ENCODE measurements at places on chromosomes 4 and X. TPM values are rescaled to one million over a fixed set of nuclear protein-coding genes. Genes with fewer than 3 reads are reported as not detected.

The STARD8 gene
- polyA plus RNA-seq: 12.7 TPM

DNA sequence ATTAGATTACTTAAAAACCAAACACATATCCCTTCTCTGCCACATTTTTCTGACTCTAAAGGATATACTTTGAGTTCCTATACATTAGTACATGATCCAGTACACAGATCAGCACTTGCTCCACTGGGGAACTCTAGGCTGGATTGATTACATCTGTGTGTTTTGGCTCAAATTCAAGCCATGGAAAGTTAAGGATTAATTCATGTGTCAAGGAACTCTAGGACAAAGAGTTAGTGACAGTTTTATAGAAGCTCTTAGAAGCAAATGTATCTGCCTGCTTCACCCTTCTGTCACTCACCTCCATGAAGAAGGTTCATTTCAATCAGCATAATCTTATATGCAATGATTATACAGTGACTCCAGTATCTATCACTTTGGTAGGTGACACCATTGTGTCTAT lies 43.2 kb downstream of the SCFD2 start:
- no peak for DNase-seq

The GUCY1B1 gene
- polyA plus RNA-seq: 13.2 TPM

- no peak for DNase-seq
Observed at GRCh38 chr4:171714791-171715454, 98.3 kb upstream of the GALNTL6 start.

DNA sequence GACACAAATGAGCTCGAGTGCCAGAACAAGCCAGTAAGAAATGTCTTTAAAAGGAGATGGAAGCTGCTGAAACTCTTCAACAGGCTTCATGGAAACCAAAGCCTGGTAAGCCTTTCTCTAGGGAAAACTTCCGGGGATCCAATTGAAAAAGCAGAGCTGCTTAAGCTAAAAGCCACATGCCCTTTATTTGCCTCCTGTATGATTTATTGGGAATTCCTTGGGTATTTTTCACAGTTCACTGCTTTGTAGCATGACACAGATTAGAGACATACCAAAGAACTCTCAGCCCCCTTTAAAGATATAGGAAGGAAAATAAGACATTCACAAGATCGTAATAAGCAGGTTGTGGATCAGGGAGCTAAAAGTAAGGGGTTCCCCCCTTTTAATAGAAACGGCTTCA lies 6.5 kb upstream of the ARHGAP6 start:
- DNase-seq: peak; percentile 29

The GPR34 gene
- 2.2 TPM for polyA plus RNA-seq

GRCh38 chrX:155148724-155149537 lies 67.3 kb upstream of the VBP1 start:
- no peak for DNase-seq

DNA sequence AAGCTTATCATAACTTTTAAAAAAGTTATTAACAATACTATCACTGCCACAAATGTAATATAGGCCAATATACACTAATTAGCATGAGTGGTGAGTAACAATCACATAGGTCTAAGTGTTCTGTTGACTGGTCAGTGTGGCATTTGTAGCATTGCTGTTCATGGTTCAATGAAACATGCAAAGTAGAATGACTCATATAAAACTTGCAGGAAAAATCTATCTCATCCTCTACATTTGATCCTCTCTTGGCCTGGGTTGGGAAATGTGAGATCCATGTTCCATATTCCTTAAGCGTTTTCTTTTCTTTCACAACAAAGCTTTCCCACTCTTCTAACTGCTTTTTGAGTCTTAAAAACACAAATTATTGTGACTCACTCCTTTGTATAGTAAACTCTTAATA lies 1418.7 kb downstream of the FSTL5 start:
- DNase-seq: no peak

DNA sequence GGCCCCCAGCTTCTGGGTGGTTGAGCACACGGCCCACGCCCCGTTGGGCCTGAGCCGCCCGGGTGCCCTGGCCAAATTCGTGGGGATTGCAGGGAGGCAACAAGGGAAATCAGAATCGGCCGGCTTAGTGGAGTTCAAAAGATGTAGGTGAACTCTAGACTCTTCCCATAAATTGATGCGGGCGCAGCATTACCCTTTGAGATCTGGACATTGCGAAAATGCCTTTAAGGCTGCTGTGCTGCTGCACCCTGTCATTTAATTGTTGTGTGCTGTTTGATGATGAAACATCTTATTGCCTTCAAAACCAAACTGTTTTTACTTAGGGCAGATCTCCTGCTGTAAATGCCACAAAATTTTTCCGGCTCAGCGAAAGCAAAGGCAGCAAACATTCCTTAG lies 409 bp upstream of the MPP1 start:
- no peak for DNase-seq

DNA sequence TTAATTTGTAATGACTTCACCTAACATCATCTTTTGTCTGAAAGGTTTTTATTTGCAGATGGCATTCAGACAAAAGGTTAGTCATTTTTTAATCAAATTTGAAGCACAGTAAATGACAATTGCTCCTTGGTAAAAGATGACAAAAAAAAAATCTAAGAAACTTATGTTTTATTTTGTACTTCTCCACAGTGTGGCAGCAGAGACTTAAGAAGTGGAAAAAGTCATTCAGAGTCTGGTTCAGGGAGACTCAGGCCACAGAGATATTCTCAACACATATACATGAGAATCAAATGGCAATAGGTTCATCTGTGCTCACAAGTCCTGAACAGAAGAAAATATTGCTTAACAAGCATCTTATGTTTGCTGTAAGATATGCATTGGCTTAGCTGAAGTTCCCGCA lies 436.2 kb downstream of the KCNIP4 start:
- DNase-seq: no peak

GRCh38 chr4:121308328-121308663 lies 72.5 kb downstream of the QRFPR start:
- no peak for DNase-seq

The IL13RA2 gene
- 17.4 TPM for polyA plus RNA-seq

DNA sequence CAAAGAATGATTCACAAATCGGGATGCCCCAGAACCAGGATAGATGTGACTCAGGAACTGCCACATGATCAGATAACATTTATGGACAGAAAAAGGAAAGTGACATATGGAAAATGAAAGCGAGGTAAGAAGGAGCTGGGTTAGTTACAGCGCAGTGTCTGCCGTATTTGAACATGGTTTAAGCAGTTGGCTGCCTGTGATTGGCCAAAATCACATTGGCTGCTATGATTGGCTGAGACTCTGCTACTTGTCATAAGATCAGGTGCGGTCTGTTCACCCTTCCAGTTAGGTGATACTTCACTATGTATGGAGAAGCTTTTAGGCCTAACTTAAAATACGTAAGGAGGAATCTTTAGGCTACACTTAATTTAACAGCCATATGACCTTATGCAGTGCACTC lies 322.7 kb upstream of the HAND2 start:
- no peak for DNase-seq

The MAGEA2B gene
- polyA plus RNA-seq: not detected

- DNase-seq: no peak
Observed at GRCh38 chr4:35710343-35710742, 534.0 kb downstream of the ARAP2 start.

- peak; percentile 92 for DNase-seq
Observed at GRCh38 chr4:54228056-54228527, 1.0 kb upstream of the PDGFRA start.

DNA sequence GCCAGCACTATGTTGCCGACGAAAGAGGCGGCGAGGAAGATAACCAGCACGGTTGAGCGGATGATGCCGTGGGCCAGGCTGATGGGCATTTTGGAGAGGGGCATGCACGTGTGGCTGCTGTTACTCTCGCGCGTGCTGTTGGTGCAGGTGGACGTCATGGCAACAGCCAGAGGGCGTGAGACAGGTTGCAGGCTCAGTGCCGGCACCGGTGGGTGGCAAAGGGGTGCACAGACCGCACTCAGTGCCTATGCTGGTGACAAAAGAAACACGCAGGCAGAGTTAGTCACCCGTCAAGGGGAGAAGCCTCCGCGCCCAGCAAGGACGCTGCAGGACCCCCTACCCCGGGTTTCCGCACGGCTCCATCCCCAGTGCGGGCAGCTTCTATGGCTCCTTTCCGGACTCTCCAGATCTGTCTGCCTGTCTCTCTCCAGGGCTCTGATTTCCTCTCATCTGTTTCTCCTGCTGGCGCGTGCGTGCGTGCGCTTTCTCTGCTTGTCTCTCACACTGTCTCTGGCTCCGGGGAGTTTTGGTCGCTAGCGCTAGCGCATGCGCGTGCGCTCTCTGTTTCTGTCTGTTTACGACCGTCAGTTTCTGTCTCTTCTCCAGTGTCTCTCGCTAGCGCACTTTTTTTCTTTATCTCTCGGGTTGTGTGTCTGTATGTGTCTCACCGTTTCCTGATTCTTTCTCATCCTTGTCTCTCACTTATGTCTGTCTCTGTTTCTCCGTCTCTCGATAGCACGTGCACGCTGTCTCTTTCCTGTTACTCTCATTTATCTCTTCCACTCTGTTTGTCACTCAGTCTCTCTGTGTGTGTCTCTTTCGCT lies 2.1 kb downstream of the GPR101 start:
- no peak for DNase-seq

DNA sequence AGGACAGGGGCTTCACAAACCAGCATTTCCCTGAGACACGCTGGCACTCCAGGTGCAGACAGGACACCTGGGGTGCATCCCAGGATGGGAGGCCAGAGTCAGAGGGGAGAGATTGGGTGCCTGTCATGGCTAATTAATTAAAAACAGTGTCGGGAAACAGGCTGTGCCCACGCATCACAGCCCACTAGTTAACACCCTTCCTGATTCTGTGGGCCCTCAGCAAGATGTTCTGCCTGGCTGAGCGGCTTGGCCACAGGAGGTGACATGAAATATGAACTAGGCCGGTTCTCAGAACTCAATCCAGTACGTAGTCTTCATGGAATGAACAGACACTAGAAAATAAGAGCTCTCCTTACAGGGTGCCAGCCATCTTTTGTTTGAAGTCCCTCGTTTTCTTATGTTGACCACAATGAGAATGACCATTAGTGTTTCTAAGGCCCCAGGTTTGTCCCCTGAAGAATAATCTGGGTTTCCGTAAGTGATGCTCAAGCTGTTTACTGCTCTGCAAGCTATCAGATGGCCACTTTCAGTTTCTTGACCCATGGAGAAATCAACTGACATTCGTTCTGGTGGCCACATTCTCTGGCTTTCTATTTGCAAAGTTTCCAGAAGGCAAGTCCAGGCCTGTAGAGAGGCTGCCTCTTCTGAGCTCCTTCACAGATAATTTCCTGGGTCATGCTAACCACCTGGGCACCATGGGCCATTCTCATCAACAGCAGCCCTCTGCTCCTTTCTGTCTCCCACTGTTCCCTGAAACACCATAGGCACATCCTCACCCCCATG lies 72.3 kb downstream of the SLC34A2 start:
- DNase-seq: peak; percentile 60

DNA sequence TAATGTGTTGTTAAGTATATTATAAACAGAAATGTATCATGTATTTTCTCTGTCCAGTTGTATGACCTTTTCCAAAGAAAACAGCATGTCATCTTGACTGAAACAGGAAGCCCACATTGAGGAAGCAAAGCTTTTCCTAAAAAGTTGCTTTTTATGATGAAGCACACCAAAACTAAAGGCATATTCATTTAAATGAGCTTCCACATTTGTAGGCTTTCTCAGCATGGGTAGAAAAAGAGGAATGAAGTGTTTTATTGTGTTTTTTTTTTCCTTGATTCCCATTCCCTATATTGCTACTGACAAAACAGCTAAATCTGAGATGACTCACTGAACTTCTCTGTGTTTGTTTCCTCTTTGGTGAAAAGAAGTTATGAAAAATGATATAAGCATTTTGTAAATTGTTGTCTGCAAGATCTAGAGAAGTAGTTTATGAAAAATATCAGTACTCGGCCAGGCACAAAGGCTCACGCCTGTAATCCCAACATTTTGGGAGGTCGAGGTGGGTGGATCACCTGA lies 32.5 kb upstream of the FRAS1 start:
- no peak for DNase-seq

- DNase-seq: peak; percentile 32
Observed at GRCh38 chr4:8709729-8710360, 117.3 kb downstream of the CPZ start.

The ZNF711 gene
- polyA plus RNA-seq: 2.6 TPM

Measured in kidney (tissue), 22 donors.